ENCODE measurements at places on chromosomes 16 and 17.

DNA sequence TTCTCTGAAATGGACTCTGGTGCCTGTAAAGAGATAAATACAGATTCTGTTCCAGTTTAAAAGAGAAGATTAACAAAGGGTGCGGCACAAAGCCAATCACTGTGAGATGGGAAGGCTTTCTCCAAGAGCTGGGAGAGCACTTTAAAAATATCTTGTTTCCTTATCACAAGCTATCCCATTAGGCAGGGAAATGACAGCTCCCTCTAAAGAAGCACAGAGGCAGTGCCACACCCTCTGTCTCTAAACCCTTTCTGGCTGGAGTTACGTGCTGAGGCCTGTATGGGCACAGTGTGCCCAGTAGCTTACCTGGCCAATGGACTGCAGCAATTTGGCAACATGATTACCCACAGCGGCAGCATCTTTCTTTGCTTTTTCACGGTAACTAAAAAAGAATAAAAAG, 9.0 kb upstream of the TERB1 start:
- DNase-seq = no peak

GRCh38 chr16:22235839-22236745, 30.0 kb downstream of the EEF2K start:
- DNase-seq = peak; percentile 97

- DNase-seq = no peak
These were observed 80.2 kb downstream of the WWOX start for GRCh38 chr16:78179666-78180065.

DNA sequence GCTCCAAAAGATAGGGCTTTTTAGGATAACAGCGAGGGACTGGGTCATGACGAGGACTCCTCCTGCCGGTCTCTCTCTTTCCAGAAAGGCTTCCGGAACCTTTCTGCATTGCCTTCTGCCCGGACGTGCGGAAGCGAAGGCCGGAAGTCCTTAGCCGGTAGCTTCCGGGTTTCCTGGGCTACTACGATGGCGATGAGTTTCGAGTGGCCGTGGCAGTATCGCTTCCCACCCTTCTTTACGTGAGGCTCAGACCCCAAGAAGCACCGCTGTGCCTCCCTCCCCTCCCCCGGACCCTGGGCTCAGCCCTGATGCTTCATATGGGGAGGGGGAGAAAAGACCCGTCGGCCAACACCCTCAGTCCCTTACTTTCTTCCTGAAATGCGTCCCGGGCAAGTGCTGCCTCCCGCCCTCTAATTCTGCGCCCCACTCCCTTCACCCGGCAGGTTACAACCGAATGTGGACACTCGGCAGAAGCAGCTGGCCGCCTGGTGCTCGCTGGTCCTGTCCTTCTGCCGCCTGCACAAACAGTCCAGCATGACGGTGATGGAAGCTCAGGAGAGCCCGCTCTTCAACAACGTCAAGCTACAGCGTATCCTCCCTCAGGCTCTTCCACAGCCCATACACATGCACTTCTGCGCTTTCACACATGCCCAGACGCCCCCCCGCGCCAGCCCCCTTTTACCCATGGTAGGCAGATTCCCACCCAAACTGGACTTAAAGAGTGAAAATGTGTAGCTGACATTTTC, at the start of gene VPS25:
Gene VPS25, plus strand, starts transcription at position 160 of the 746 bp plus-strand sequence. Its CDS starts 27 bp downstream, at position 187.
- DNase-seq = peak; percentile 88

GRCh38 chr17:35521150-35521549, 16.3 kb downstream of the SLFN12L start:
- DNase-seq = no peak

- no peak for DNase-seq
These were observed 1.3 kb downstream of the KRT24 start for GRCh38 chr17:40702271-40702670.

DNA sequence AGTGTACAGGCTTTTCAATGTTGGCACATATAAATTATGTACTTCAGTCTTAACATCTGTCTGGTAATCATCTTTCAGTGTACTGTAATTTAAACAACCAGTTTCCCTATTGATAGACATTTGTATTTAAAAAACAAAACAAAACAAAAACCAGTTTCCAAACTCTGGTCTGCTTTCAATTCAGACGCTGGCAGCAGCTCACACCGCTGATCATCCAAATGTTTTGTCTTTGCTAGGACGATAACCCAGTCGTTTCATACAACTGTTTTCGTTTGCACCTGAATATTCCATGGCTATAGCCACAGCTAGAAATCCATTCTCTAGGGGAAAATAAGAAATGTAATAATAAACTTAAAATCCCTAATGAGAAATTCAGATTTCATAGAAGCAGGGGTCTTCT, 47.8 kb downstream of the RBFOX1 start:
- DNase-seq = no peak

DNA sequence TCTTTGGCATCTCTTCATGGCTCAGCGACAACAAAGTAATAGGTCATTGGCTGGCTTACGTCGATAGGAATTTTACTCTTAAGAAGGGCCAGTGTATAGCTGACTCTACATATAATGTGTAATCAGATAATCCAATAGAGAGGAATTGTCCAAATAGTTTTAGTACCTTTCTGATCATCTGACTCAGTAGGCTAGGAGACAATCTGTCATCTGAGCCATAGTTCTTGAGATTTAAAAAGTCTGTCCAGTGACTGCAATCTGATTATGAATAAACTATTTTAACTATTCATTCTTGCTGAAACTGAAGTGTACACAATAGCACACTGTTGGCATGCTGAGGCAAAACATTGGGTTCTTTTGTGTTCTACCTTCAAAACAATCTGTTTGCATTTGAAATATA, 21.4 kb upstream of the NOL11 start:
- DNase-seq = no peak

GRCh38 chr16:79806757-79807156, 206.2 kb upstream of the MAF start:
- no peak for DNase-seq

GRCh38 chr16:1261131-1261892, 5.4 kb downstream of the TPSD1 start:
- no peak for DNase-seq

DNA sequence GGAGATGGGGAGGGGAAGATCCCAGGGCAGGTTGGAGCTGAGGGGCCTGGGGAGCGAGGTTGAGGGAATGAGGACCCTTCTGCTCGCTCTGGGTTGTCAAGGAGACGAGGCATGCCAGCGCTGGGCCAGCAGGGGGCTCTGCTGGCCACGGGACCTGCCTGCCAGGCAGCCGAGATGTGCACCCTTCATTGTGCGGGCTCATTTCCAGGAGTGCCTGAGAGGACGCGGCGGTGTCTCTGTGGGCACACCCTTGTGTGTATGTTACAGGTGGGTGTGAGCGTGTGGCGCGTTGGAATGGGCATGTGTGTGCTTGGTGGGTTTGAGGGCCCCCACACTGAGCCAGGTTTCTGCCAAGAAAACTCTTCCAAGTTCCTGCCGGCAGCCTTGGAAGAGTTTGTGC, 15.9 kb downstream of the ARHGAP23 start:
- DNase-seq = peak; percentile 43

DNA sequence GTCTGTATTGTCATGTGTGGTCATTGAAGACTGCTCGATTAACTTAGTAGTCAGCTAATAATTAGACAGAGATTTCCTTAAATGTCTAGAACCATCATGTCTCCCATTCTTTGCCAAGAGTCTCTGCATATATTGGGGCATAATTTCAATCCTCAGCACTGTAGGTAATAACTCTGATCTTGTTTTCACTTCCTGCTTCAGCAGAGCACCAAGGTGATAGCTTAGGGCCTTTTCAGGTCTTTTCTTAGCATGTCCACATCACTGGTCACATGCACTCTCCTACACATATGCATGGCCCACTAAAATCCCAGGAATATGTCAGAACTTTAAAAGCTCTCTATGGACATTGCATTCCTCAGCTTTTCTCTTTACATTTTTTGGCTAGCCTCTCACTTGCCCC, 110.3 kb upstream of the NACA2 start:
- no peak for DNase-seq

- DNase-seq = no peak
These were observed 17.4 kb downstream of the KCTD2 start for GRCh38 chr17:75064460-75064859.

DNA sequence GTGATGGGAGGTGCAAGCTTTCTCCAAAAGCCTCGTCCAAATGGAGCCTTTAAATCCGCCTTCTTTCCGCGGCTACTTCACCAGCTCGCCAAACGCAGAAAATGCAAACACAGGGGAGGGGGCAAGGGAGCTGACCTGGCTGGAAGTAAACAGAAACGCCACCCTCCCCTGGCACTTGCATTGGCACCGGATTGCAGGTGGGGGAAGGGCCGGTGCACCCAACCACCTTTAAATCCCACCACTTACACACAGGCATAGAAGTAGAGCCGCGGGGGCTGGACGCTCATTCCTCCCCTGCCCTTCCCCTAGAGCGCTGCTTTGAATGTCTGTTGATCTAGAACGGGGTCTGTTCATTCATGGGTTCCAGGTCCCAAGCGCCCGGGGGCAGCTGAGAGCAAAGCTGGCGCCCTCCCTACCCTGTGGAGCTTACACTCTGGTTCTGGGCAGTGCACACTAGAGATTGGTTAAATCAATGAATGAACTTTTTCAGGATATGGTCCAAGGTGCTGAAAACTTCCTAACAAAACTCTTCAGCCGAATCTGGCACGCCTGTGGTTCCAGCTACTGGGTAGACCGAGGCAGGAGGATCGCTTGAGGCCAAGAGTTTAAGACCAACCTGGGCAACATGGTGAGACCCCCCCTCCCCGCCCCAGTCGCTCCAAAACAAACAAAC, 920 bp upstream of the ZCCHC14 start:
- no peak for DNase-seq

GRCh38 chr17:44204441-44204882, 4.8 kb upstream of the ATXN7L3 start:
- peak; percentile 56 for DNase-seq

- DNase-seq = no peak
These were observed 77.0 kb downstream of the NTN1 start for GRCh38 chr17:9098242-9098825.

DNA sequence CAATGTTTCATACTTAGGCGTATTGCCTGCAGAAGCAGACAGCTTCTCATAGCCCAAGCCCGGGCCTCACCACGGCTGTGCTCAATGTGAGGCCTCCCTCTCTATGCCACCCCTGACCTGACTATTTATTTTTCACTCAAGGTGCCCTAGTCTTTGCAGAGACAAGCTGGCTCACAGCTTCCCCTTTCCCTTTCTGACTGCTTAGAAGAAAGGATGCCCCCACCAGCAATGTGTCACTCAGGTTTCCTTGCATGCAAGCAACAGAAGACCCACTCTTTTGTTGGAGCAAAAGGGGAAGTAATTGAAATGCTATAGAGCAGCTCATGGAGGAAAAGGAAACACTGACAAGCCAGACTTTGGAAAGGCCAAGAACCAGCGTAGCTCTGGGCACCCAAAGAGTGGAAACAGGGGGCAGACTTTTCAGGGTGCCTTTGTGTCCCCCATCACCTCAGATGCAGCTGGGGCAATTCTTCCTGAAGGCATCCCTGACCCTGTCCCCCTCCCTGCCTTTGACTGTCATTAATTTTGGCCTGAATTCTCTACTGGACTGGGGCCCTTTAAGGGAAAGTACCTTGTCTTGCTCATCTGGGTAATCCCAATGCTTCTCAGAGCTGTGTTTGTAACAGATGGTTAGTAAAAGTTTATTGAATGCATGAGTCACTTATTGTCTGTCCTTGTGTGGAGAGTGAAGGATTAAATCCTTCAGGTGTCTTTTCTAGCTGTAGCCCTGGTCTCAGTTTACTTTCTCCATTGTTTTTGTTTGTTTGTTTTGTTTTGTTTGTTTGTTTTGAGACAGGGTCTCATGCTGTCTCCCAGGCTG, 17.8 kb downstream of the RGS9 start:
- peak; percentile 63 for DNase-seq

DNA sequence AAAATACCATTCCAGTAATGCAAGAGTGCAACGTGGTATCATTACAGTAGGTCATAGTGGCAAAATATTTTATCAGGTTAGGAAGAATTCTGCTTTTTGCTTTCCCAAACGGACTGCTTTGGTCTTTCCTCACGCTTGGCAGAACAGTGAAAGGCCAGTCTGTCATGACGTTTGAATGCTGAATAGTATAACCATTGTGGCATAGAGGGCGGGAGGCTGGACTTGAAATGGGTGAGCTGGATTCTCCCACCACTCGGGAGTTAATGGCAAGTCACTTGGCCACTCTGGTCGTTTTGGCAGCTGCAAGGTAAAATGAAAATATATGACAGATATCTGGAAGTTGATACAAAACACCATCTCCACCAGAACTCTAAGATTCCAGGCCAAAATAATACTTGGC, 391.2 kb downstream of the MAF start:
- DNase-seq = no peak

GRCh38 chr17:78923660-78924453, 1.3 kb downstream of the TIMP2 start:
- peak; percentile 89 for DNase-seq

Data from small intestine (tissue), 16 donors.